ENCODE measurements at places on chromosomes 7 and 10.

DNA sequence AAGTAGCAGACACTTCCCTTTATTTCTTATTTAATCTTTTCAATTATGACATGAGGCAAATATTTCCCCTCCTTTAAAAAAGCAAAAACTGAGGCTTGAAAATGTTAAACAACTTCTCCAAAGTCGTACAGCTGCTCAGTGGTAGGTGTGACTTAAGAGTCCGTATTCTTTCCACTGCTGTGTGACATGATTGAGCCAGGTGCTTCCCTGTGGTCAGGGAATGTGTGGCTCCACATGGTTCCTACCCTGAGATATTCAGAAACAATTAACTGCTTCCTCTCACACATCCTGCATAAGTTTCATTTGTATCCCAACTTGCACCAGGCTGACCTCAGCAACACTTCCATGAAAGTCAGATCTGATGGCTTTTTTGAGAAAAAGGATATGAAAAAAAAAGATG is 13.6 kb downstream of the OPALIN start:
- DNase-seq: no peak

DNA sequence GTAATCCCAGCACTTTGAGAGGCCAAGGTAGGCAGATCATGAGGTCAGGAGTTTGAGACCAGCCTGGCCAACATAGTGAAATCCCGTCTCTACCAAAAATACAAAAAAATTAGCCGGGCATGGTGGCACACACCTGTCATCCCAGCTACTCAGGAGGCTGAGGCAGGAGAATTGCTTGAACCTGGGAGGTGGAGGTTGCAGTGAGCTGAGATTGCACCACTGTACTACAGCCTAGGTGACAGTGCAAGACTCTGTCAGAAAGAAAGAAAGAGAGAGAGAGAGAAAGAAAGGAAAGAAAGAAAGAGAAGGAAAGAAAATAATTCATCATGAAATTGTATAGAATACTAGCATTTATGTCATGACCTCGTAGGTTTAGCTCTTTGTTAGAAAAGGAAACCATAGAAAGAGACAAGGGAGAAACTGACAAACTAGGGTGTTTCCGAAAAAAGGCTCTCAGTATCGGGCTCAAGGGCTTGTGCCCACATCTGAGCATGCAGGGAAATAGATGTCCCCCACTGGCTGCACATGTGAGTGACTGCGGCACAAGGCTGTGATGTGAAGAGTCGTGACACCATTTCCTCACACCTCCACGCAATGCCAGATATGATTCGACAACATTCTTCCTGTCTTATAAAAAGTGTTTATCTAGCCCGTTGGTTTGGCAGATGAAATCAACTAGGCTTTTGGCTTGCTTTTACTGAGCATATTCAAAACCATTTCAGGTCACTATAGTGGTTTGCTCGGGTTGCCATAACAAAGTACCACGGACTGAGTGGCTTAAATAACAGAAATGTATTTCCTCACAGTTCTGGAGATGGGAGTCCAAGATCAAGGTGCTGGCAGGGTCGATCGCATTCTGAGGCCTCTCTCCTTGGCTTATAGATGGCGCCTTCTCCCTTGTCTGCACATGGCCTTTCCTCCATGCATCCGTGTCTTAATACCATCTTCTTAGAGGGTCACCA is 2.0 kb downstream of the SRGN start:
- peak; percentile 28 for DNase-seq

DNA sequence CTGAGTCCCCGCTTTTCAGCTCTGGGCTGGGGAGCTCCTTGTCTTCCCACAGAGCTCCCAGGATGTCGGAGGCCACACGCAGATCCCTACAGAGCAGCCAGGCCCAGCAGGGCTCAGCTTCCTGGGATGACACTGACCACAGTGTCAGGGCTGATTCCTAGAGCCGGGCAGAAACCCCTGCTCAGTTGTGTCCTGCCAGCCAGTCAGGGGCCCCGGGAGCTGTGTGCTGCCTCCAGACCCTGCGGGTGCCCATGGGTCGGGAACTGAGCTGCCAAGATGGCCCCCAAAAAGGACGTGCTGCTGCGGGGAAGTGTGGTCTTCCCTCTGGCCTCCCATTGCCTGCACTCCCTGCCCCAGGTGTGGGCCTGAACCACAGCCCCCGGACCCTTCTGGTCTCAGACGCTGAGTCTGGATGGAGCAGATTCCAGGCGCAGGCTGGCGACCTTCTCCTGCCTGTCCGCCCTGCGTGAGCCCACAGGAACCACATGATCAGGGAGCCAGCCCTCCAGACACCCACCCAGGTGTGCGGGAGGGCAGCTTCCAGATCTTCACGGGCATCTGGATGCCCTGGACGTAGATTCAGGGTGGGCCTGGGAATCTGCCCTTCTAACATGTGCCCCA is 217.4 kb downstream of the MAD1L1 start:
- no peak for DNase-seq

GRCh38 chr10:114483575-114483974 is 79.3 kb upstream of the AFAP1L2 start:
- DNase-seq: no peak

- DNase-seq: no peak
Observed at GRCh38 chr10:42556931-42557330, 81.4 kb downstream of the ZNF33B start.

GRCh38 chr10:35458500-35459448 is 122.5 kb downstream of the CCNY start:
- no peak for DNase-seq

DNA sequence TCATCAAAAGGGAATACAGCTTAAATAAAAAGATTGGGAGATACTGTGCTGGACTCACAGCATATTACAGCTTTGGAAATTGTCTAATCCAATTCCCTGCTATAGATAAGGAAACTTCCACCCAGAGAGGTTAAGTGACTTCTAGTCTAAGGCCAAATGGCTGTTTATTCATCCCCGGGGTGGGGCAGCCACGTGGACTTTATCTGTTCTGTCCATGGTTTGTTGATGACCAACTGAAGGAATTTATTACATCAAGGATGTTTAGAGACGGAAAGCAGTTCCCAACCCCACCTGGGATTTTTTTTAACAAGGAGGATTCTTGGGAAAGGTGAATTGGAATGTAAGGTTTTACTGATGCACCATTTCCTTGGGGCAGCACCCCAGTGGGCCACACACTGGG is 88.6 kb downstream of the ATXN7L1 start:
- DNase-seq: no peak

GRCh38 chr7:55224810-55225209 is 140.3 kb upstream of the LANCL2 start:
- DNase-seq: no peak

- DNase-seq: peak; percentile 61
Observed at GRCh38 chr7:54814401-54814800, 55.4 kb upstream of the SEC61G start.

GRCh38 chr10:89217057-89217990 is 10.2 kb upstream of the CH25H start:
- peak; percentile 46 for DNase-seq

DNA sequence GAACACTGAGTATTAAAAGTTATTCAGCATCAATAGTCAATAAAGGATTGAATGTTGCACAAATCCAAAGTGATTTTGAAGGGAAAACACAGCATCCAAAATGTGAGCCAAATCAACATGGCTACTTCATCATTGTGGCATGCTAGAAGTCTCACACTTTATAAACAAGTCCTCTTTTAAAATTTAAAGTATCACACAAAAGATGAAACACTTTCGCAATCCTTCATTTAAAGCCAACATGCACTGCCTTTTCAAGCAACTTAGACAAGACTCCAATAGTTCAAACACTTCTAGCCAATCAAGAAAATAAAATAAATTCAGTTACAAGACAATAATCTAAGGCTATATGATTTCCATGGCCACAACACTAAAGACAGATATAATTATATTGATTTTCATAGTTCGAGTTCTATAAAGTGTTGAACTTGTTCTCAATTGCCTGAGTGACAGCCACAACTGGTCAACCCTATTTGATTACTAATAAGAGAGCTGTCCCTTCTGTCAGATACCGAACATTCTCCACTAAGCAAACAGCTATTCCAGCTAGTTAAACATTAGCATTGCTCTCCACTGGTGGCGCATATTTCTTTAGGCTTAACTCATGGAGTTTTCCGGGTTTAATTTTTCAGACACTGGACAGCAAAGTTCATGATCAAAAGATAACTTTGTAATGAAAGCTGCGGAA is 8.3 kb downstream of the EBF3 start:
- DNase-seq: no peak

GRCh38 chr10:116699049-116699448 is 43.3 kb downstream of the HSPA12A start:
- no peak for DNase-seq

DNA sequence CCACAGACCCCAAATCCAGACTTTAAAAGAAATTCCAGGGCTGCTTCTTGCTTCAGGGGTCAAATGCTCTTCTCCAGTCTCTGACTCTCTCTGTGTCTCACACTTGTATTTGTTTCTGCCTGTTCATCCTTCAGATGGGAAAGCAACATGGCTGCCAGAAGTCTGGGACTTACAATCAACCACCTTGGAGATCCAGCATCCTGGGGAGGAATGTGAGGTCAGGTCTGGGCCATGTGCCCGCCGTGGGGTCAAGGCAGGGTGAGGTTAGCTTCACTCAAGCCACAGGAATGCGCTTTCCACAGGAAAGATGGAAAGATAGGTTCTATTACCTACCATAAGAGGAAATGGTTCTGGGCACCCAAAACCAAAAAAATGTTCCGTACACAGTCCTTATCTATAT is 34.3 kb upstream of the NPVF start:
- no peak for DNase-seq

- no peak for DNase-seq
Observed at GRCh38 chr7:139043823-139044812, 8.3 kb upstream of the ZC3HAV1L start.

DNA sequence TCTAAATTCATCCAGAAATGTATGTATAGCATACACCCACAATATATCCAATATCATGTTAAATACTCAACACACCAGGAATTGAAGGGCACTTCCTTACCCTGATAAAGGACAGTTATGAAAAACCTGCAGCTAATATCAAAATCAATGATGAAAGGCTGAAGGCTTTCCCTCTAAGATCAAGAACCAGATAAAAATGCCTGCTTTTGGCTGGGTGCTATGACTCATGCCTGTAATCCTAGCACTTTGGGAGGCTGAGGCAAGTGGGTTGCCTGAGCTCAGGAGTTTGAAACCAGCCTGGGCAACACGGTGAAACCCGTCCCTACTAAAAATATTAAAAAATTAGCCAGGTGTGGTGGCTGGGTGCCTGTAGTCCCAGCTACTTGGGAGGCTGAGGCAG is 21.6 kb upstream of the UPP1 start:
- no peak for DNase-seq

DNA sequence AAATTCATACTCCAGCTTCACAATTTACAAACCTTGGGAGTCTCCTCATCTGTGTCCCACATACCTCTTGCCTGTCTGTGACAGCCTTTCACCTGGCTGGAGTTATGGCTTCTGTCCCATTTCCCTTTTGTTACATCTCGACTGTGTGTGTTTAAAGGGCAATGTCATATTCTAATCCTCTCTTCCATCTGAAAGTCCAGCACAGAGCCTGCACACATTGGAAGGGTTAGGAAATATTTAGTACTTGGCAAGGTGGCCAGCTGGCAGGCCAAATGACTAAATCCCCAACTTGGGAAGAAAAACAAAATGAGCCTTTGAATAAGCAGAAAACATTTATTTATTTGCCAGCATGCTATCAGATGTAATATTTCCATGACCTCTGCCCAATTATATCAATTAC is 120.1 kb upstream of the STK17A start:
- DNase-seq: peak; percentile 60

- DNase-seq: no peak
Observed at GRCh38 chr7:46168671-46169383, 247.8 kb upstream of the IGFBP3 start.

DNA sequence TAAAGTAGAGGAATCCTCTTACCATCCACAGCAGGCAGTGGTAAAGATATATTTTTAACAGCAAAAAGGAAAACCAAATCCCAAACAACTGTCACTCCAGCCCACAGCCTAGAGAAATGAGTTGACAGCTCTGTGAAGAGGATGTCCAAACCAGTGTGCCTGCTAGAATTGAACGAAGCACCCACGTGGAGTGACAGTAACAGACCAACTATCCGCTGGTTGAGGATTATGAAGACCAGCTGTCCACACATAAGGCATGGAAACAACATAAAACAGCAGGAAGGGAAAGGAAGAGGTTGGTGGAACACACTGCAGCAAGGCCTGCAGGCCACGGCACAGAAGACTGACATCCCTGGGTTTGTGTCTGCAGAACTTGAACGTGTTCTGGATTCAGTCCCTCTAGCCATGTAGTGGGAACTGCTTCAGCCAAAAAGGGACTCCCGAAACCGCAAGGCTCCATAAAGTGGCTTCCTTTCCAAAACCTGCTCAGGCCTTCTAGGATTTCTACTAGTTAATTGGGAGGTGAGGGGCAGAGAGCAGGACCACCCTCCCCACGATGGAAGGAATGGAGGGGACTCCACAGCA is 324.4 kb downstream of the BICC1 start:
- DNase-seq: no peak

- no peak for DNase-seq
Observed at GRCh38 chr10:49197171-49197570, 9.0 kb upstream of the TMEM273 start.

- DNase-seq: peak; percentile 59
Observed at GRCh38 chr10:87961314-87961713, 97.9 kb downstream of the PTEN start.

- DNase-seq: no peak
Observed at GRCh38 chr10:79052291-79053080, 16.3 kb upstream of the ZMIZ1 start.

DNA sequence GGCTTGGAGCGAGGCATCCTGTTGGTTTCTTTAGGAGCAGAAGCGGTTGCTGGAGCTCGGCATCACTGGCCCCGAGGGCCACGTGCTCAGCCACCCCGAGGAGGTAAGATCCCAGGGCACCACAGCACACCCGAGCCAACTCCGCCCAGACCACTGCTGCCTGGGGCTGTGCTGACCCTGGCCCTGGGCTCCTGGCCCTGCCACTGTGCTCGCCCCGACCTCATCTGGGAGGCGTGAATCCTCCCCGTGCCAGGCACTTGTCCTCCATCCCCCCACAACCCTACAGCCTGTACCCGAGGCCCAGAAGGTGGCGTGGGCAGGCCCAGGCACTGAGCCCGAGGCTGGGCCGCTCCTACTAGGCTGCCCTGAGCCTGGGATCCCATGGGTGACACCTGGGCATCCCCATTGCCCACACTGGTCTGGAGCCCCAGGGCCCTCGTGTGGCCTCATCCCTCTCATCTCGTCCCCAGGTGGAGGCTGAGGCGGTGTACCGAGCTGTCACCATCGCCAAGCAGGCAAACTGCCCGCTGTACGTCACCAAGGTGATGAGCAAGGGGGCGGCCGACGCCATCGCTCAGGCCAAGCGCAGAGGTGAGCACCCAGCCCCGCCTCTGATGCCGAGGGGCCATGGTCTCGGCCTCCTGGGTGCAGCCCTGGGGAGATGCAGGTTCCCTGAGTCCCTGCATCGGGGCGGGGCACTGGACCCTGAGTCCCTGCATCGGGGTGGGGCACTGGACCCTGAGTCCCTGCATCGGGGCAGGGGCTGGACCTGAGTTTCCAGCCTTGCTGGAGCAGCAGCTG is 11.8 kb downstream of the DPYSL4 start:
- no peak for DNase-seq

Measured in fibroblast of gingiva (primary cell).